Large intestine (tissue), 12 donors: ENCODE measurements at places on chromosomes 1 and 21. TPM values are rescaled to one million over a fixed set of nuclear protein-coding genes. Genes with fewer than 3 reads are reported as not detected.

Gene CCDC30
- polyA plus RNA-seq = 5.0 TPM

Gene KRTAP10-11
- polyA plus RNA-seq = not detected

Gene SLFNL1
- polyA plus RNA-seq = 0.85 TPM

Gene SH2D1B
- polyA plus RNA-seq = 2.1 TPM

Gene DMBX1
- polyA plus RNA-seq = not detected

Gene VASH2
- polyA plus RNA-seq = 5.1 TPM

Gene OR2L2
- 0.52 TPM for polyA plus RNA-seq

Gene MYOG
- 0.66 TPM for polyA plus RNA-seq

Gene UBAP2L
- 143 TPM for polyA plus RNA-seq

Gene ZC3H11A
- polyA plus RNA-seq = 114 TPM

Gene PTAFR
- 2.7 TPM for polyA plus RNA-seq

Gene ZBTB8A
- polyA plus RNA-seq = 8.0 TPM

Gene NTNG1
- polyA plus RNA-seq = 4.9 TPM

Gene MRPL37
- 80.6 TPM for polyA plus RNA-seq

Gene CNN3
- 97.0 TPM for polyA plus RNA-seq

Gene TRIM45
- 9.0 TPM for polyA plus RNA-seq

Gene LCE1F
- not detected for polyA plus RNA-seq

Gene PCBP3
- 7.4 TPM for polyA plus RNA-seq

Gene DISC1
- 2.4 TPM for polyA plus RNA-seq

Gene LIPI
- polyA plus RNA-seq = 0.21 TPM

Gene ST6GALNAC5
- polyA plus RNA-seq = 6.1 TPM

Gene TNFRSF1B
- 16.3 TPM for polyA plus RNA-seq

Gene MMP23B
- 10.7 TPM for polyA plus RNA-seq

Gene ZNF697
- polyA plus RNA-seq = 9.0 TPM

Gene REN
- polyA plus RNA-seq = 4.2 TPM

Gene C8B
- 0.06 TPM for polyA plus RNA-seq

Gene CELA2A
- polyA plus RNA-seq = 0.18 TPM

Gene INSRR
- 0.09 TPM for polyA plus RNA-seq

Gene NHLH1
- 0.19 TPM for polyA plus RNA-seq

Gene NLRP3
- 0.78 TPM for polyA plus RNA-seq

Gene CD1E
- 0.34 TPM for polyA plus RNA-seq

Gene TPTE
- not detected for polyA plus RNA-seq

Gene ANKRD45
- 0.34 TPM for polyA plus RNA-seq

Gene FCGR2B
- polyA plus RNA-seq = 0.06 TPM

Gene SERPINC1
- 0.54 TPM for polyA plus RNA-seq

Gene PRRX1
- polyA plus RNA-seq = 3.3 TPM

Gene ADAM30
- polyA plus RNA-seq = not detected

Gene RNF186
- polyA plus RNA-seq = 18.8 TPM

Gene ODR4
- polyA plus RNA-seq = 26.4 TPM

Gene SYT14
- 1.0 TPM for polyA plus RNA-seq

Gene NBPF20
- polyA plus RNA-seq = 4.4 TPM

Gene OR2T33
- polyA plus RNA-seq = not detected

Gene ZNF687
- 21.3 TPM for polyA plus RNA-seq

Gene CR2
- polyA plus RNA-seq = 0.27 TPM

Gene NMNAT2
- polyA plus RNA-seq = 3.3 TPM
